ENCODE measurements at places on chromosomes 7 and 10.
A peak's percentile ranks its signal among the peaks of the same experiment; 100 is the strongest.

DNA sequence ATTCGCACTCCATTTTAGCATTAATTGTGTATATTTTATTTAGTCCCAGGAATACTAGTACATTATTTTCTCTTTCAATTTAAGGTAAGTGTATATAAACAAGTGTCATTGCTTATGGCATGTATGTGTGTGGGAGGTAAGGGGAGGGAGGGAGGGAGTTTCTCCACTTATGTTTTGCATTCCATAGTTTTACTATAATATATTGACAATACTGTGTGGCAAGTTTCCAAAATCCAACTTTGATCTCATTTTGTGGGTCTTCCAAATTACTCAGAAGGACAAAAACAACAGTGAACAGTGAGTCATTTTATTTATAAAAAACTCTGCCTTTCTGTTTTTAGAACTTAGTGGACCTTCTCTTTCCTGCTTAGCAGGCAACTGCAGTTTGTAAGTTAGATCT, 102.3 kb upstream of the SEMA3E start:
- DNase-seq, result no peak
- no peak overlapping the region for H3K27ac ChIP-seq
- no peak overlapping the region for H3K4me3 ChIP-seq
- H3K4me1 ChIP-seq, result no peaks in the 10 kb centered on the region
- no peaks in the 10 kb centered on the region for H3K27me3 ChIP-seq

GRCh38 chr7:121390617-121391016, 5.5 kb downstream of the FAM3C start:
- no peaks in the 10 kb centered on the region for H3K27me3 ChIP-seq
- H3K36me3 ChIP-seq, result no peaks in the 10 kb centered on the region
- no peak for DNase-seq
- H3K27ac ChIP-seq, result no peak overlapping the region
- H3K4me3 ChIP-seq, result no peak overlapping the region
- H3K4me1 ChIP-seq, result peaks cover 14% of the 10 kb centered on the region

DNA sequence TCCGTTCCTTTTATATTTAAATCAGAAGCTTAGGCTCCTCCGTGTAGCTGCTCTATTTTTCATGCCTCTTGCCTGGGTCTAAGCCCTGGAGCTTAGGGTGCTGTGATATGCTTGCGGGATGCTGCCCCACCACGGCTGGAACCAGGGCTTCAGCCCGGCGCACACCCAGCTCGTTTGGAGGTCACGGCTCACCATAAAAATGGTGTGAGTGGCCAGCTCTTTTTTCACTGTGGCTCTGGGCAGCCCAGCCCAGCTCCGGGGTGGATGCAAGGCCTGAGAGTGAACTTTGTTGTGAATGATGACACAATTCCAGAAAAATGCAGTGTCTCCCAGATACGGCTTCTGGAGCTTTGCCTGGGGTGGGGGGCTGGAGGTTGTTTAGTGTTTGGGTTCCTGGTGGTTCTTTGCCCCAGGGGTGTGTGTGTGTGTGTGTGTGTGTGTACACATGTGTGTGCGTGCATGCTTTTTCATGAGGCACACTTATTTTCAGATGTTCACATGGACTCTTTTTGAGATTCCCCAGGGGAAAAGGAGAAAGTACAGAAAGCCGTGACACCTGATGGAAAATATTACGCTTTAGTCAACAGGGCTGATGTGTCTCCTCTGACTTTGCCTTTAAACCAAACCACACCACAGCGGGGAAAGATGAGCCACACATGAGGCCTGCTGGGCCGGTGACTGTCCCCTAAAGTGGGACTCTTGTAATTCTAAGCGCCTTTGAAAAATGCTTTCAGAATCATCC, 46.2 kb downstream of the GRK5 start:
- peak overlapping the region; percentile 95 for H3K27ac ChIP-seq
- H3K36me3 ChIP-seq, result no peaks in the 10 kb centered on the region
- H3K4me3 ChIP-seq, result no peak overlapping the region
- peak; percentile 88 for DNase-seq
- H3K4me1 ChIP-seq, result peaks cover 48% of the 10 kb centered on the region

GRCh38 chr7:55642266-55642665, 70.0 kb upstream of the VOPP1 start:
- H3K27me3 ChIP-seq, result no peaks in the 10 kb centered on the region
- H3K4me3 ChIP-seq, result no peak overlapping the region
- H3K36me3 ChIP-seq, result no peaks in the 10 kb centered on the region
- H3K27ac ChIP-seq, result no peak overlapping the region
- no peak for DNase-seq
- no peaks in the 10 kb centered on the region for H3K4me1 ChIP-seq

- no peak overlapping the region for H3K27ac ChIP-seq
- no peaks in the 10 kb centered on the region for H3K27me3 ChIP-seq
- no peaks in the 10 kb centered on the region for H3K36me3 ChIP-seq
These were observed 27.8 kb downstream of the TMEM236 start for GRCh38 chr10:17779784-17780183.

- no peaks in the 10 kb centered on the region for H3K36me3 ChIP-seq
- H3K4me1 ChIP-seq, result peaks cover 20% of the 10 kb centered on the region
- peak; percentile 46 for DNase-seq
- H3K4me3 ChIP-seq, result no peak overlapping the region
- H3K27ac ChIP-seq, result no peak overlapping the region
- H3K27me3 ChIP-seq, result peaks cover 98% of the 10 kb centered on the region
These were observed 7.0 kb downstream of the NAT16 start for GRCh38 chr7:101172854-101173751.

DNA sequence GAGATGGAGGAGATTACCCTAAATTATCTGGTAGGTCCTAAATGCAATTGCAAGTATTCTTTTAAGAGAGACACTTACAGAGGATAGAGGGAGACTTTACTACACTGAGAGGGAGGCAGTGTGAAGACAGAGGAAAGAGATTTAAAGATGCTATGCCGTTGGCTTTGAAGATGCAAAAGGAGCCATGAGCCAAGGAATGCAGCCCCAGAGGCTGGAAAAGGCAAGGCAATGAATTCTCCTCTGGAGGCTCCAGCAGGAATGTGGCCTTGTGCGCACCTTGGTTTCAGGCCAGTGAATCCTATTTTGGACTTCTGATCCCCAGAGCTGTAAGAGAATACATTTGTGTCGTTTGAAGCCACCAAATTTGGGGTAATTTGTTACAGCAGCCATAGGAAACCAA, 118.6 kb downstream of the PLXNA4 start:
- no peak overlapping the region for H3K27ac ChIP-seq
- H3K4me3 ChIP-seq, result no peak overlapping the region
- H3K4me1 ChIP-seq, result no peaks in the 10 kb centered on the region
- no peaks in the 10 kb centered on the region for H3K36me3 ChIP-seq
- H3K27me3 ChIP-seq, result no peaks in the 10 kb centered on the region

- DNase-seq, result no peak
- H3K36me3 ChIP-seq, result no peaks in the 10 kb centered on the region
- no peak overlapping the region for H3K4me3 ChIP-seq
These were observed 13.9 kb downstream of the TRIM8 start for GRCh38 chr10:102657984-102658724.

DNA sequence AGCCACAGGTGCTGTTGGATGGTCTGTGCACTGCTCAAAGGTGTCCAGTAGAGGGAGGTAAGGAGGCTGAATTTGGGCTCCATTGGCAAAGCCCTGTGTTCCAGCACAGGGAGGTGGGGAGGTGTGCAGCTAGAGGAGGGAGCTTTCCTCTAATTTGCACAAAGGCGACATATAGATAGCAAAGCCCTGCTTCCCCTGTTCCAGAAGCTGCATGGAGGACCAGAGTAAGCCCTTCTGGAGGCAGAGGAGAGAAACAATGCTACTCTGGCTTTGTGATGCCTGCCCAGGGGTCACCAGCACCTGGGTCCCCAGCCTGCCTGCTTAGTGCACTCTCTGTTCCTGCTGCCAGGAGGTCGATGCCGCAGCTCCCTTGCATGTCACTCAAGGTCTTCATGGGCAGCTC, 3.4 kb upstream of the ARHGAP22 start:
- no peaks in the 10 kb centered on the region for H3K36me3 ChIP-seq
- peak; percentile 44 for DNase-seq
- peaks cover 3% of the 10 kb centered on the region for H3K4me1 ChIP-seq
- H3K27ac ChIP-seq, result no peak overlapping the region
- no peak overlapping the region for H3K4me3 ChIP-seq

GRCh38 chr7:30146127-30146612, 11.4 kb downstream of the MTURN start:
- H3K36me3 ChIP-seq, result no peaks in the 10 kb centered on the region
- no peak overlapping the region for H3K4me3 ChIP-seq
- peaks cover 14% of the 10 kb centered on the region for H3K4me1 ChIP-seq
- H3K27me3 ChIP-seq, result no peaks in the 10 kb centered on the region
- no peak overlapping the region for H3K27ac ChIP-seq
- DNase-seq, result no peak

GRCh38 chr7:55101359-55101758, 82.5 kb downstream of the EGFR start:
- no peak overlapping the region for H3K4me3 ChIP-seq
- DNase-seq, result no peak
- peaks cover 41% of the 10 kb centered on the region for H3K4me1 ChIP-seq
- H3K36me3 ChIP-seq, result no peaks in the 10 kb centered on the region
- H3K27me3 ChIP-seq, result no peaks in the 10 kb centered on the region
- peak overlapping the region; percentile 48 for H3K27ac ChIP-seq

DNA sequence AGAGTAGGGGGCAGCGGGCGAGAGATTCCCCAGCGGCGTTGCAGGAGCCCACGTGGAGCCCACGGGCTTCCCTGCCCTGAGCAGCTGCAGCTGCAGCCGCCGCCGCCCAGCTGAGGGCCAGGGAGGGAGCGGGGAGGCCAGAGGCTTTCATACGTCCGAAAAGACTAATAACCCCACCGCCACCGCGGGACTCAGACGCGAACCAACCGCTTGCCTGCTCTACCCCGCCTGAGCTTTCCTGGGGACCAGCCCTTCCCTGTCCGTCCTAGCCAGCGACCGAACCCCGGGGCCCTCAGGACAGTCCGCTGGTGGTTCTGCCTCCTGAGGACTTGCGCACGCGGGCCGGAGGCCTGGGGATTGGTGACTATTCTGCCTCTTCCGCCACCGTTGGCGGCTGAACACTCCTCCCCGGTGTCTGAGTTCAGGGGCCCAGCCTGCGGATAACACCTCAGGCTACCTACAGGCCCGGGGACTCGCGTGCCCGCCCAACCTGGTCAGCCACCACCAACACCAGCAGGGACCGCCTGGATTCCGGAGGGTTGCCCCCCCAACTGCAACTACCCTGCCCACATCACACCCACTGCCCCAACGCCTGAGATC, 18.4 kb downstream of the IFT22 start:
- no peak overlapping the region for H3K27ac ChIP-seq
- H3K4me1 ChIP-seq, result peaks cover 7% of the 10 kb centered on the region
- no peaks in the 10 kb centered on the region for H3K36me3 ChIP-seq
- peaks cover 61% of the 10 kb centered on the region for H3K27me3 ChIP-seq
- H3K4me3 ChIP-seq, result no peak overlapping the region
- peak; percentile 13 for DNase-seq

GRCh38 chr7:30232391-30232790, 52.0 kb upstream of the ZNRF2 start:
- H3K36me3 ChIP-seq, result no peaks in the 10 kb centered on the region
- H3K4me1 ChIP-seq, result no peaks in the 10 kb centered on the region
- H3K4me3 ChIP-seq, result no peak overlapping the region
- H3K27ac ChIP-seq, result no peak overlapping the region

DNA sequence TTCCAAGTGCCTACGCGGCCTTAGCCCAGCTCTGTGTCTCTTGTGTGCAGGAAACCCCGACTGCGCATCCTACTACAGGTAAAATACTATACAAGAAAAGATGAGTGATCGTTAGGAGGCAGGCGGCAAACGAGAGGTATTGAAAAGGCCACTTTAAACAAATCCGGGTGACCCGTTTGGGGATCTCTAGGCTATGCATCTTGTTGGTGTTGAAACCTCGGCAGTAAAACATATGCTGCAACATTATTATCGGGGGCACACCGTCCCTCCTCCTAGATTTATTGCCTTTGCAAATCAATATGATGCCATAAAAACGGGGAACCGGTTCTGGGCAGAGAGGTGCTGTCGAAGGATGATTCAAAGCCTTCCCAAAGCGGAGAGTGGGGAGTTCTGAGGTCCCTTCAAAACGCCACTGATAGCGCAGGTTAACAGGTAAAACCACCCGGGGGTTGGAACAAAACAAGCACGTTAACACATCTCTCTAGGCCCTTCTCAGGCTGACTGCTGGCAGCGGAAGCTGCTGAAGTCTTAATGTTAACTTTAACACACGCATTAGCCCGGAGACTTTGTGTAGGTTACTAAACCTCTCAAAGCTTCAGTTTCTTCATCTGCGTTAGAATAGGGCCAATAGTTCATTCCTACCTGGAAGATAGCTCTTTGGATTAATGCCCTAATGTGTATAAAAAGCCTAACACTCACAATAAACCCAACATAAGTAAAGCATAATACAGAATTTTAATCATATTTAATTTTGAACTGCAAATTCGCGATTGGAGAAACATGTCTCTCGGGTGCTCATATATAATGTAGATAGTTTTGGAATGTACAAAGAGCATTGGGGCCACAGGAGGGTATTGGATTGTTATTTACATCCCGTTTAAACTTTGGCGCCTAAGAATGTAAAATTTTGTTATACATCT, 2.6 kb upstream of the TBX20 start:
- DNase-seq, result no peak
- H3K36me3 ChIP-seq, result no peaks in the 10 kb centered on the region
- H3K27me3 ChIP-seq, result peaks cover 96% of the 10 kb centered on the region
- H3K4me1 ChIP-seq, result peaks cover 7% of the 10 kb centered on the region

- DNase-seq, result no peak
- H3K36me3 ChIP-seq, result no peaks in the 10 kb centered on the region
- H3K4me1 ChIP-seq, result no peaks in the 10 kb centered on the region
- no peak overlapping the region for H3K27ac ChIP-seq
- H3K27me3 ChIP-seq, result no peaks in the 10 kb centered on the region
These were observed 540.6 kb upstream of the TEX47 start for GRCh38 chr7:89336121-89336520.

GRCh38 chr10:92590623-92591549, 2.0 kb upstream of the KIF11 start:
- no peaks in the 10 kb centered on the region for H3K36me3 ChIP-seq

DNA sequence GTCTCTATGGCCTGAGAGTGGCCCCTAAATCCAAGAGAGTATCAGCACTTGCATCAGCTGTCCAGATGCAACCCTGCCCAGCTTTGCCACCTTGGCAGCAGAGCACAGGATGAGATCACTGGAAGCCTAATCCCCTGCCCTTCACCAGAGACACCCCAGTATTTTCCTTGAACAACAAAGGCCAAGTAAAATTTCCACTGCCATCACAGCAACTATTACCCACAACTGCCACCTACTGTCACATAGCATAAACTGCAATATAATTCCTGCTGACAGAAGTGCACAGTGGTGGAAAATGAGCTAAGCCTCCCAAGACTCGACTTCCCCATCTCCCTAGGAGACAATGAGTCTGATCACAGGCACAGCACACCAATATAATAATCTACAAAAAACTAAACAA, 462.8 kb upstream of the ZWINT start:
- no peaks in the 10 kb centered on the region for H3K27me3 ChIP-seq
- no peak overlapping the region for H3K4me3 ChIP-seq
- no peaks in the 10 kb centered on the region for H3K4me1 ChIP-seq
- no peak for DNase-seq
- no peak overlapping the region for H3K27ac ChIP-seq
